Stimulated activated CD8-positive, alpha-beta memory T cell treated with anti-CD3 and anti-CD28 coated beads, Interleukin-7, amount 100 ng/mL, for 48 hours (primary cell): ENCODE measurements at places on chromosomes 1 and 21.

DNA sequence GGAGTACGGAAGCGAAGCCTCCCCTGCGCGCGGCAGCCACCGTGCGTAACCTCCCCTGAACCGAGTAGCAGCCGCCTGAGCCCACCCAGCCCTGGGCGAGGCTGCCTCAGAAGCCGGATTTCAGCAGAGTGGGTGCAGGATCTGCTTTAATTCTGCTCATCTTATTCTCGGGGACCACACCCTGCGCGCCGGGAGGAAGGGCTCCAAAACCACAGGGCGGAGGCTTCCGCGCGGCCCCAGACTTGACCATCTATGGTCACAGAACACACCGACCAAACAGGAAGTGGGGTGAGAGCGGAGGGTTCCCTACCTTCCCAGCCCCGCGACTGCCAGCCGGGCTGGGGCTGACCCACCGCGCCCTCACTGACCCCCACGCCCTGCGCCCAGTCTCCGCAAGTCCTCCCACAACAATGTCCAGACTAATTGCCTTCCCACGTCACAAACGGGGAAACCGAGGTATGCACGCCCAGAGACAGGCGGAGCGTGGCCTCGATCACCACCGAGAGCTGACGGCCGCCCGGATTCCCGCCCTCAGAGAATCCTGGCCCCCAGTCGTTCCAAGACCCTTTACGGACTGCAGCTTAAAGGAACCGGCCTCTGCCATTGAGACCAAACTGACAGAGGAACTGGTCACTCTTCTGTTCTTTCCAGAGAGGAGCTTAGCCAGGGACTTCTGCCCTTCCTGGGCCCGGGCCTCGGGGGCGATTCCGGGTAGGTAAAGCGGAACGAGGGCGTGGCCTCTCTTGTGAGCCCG is 595 bp upstream of the CAP1 start:
- DNase-seq = peak; percentile 76

DNA sequence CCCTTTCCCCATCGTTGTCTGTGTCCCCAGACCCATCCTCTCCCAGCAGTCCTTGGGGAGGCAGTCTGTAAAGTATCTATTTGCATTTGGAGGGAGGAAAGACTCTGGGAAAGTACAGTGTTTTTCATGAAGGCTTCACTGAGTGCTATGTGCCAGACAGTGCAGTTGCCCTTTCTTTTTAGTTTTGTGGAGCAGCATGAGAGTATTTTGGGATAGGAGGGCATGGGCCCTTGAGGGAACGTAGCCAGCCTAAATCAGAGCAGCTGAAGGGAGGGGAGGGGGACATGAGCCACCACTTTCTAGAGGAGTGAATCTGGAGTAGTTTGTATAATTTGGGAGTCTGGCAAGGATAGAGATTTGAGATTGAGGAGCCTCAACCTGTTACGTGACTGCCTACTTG is 404.0 kb upstream of the KAZN start:
- no peak for DNase-seq

- DNase-seq = no peak
These were observed 6.5 kb downstream of the TAF13 start for GRCh38 chr1:109069294-109069693.

DNA sequence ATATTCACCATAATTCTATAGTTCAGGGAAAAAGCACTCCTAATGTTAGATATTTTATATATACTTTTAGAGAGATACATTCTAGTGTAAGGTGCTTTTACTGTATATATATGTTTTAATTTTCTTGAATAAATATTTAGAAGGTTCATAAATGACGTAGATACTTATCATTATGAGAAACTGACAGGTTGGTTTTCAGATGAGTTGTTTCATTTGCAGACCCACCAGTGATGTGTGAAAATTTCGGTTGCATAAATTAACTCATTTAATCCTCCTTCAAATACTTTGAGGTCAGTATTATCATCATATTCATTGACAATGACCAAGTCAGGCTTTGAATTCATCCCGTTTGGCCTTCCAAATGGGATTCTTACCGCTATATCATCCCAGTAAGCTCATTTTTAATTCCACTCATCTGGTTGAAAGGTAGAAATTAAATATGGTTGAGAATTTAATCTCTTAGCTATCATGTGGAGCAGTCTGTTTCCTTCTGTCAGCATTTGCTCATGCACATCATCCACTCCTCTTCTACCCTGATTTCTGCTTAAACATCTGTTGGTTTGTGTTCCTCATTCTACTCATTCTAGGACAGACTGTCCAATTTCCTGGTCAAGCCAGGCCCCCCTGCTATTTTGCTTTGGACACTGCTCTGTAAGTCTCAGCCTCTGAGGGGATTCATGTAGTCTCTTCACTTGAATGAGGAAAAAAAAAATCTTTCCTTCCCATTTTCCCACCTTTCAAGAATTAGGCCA is 1156.6 kb downstream of the PLA2G4A start:
- no peak for DNase-seq

DNA sequence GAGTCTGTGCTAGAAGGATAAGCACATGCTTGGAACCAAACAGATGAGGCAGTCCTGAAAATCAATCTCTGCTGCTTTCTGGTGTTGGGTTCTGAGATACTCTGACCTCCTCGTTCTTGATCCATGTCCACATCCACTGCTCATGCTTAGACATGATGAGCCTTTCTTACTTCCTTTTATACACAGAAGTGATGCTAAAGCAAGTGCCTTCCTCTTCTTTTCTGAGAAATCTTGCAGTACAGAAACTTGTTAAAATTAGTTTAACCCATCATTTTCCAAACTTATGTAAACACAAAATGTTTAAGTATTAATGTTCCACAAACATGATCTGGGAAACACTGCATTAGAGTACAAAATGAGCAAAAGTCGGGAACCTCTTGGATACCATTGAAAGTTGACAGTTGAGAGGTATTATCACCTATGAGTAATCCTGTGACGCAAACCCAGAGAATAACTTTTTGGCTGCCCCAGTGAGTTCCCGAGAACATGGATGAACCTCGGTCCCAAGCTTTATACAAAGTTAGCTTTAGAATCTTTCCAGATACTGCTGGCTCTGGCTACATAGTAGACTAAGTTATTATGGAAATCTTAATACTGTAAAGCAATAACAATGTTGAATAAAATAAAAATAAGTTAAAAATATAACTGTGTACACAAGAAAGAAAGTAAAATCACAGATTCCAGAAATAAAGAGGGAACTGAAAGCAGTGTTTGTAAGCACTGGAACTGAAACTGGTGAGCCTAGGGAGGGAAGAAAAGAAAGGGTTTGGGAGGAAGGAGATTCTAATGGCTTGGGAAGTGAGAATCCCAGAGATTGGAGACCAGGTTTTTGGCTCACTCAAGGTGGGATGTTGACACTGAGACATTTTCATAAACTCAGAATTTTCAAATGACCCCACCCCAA is 429.3 kb upstream of the RUNX1 start:
- no peak for DNase-seq

DNA sequence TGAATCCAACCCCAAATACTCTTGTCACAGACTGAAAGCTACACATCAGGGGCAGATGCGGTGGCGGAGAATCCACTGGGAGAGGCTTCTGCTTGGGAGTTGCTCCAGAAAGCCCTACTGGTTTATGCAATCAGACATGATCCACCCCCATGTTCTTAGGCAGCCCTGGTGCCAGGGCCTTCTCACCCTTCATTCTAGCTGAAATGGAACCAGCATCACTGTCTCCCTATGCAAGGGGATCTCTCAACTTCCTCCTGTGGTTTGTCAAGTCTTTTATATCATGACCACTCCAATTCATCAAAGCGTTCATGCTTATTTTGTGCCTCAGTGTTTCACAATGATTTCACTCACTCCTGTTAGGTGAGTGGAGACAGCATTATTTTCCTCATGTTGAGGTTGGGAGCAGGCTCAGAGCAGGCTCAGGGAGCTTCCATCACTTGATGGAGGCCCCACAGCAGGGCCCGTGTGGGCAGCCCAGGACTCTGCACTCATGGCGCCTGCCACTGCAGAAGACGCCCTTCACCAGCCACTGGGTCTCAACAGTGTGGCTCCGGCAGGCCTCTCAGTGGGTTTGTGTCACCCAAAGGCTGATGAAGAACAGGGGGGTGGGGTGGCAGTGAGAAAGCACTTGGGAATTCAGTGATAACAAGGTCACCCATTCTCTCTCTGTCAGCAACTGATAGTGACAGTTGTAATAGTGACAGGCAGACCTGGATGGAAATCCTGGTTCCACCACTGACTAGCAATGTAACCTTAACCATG is 67.1 kb downstream of the CD58 start:
- DNase-seq = no peak
